HS-5 (cell line): ENCODE measurements at places on chromosomes 7 and 10.
A peak's percentile ranks its signal among the peaks of the same experiment; 100 is the strongest.

DNA sequence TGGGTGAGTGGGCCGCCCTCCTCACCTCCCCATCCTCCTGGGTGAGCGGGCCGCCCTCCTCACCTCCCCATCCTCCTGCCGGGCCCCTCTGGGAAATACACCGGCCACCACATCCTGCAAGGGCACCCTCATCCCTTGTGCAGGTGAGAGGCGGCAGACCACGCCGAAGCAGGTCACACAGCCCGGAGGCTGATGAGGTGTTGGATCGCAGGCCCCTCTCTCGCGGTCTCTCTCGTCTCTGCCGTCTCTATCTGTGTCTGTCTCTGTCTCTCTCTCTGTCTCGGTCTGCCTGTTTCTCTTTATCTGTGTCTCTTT is 30.8 kb upstream of the FOXL3 start:
- DNase-seq, result no peak

GRCh38 chr10:21296575-21297355 is 228.7 kb downstream of the SKIDA1 start:
- DNase-seq, result no peak

DNA sequence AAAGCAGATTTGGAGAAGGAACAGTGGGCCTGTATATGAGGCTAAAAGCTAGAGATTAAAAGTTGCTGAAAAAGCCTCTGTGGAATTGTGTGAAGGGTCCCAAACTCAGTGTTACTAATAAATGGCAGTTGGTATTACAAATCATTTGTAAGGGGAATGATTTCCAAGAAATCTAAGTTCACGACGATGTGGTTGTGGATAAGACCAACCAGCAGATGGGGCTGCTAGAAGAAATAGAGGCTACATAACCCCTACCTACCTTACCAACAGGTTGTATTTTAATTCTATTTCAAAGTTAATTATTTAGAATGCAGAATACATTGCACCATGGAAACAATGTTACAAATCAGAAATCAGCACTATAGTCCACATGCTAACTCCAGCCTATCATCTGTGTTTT is 377.1 kb downstream of the HPSE2 start:
- no peak for DNase-seq

DNA sequence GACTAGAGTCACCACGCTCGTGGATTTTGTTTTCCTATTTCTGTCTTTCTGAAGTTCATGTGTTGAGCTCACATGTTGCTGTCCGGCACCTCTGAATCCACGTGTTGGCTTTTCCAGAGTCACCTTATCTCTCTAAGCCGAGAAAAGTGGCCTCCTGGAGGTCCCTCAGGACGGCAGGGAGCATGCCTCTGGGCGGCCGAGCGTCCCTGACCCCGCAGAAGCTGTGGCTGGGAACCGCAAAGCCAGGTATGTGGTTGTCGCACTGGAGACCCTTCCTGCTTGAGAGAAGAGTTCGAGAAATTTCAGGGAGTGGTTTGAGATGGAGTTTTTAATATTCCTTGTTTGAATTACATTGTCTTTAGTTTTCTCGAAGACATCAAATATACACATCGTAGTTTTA is 12.6 kb downstream of the IQCE start:
- no peak for DNase-seq

DNA sequence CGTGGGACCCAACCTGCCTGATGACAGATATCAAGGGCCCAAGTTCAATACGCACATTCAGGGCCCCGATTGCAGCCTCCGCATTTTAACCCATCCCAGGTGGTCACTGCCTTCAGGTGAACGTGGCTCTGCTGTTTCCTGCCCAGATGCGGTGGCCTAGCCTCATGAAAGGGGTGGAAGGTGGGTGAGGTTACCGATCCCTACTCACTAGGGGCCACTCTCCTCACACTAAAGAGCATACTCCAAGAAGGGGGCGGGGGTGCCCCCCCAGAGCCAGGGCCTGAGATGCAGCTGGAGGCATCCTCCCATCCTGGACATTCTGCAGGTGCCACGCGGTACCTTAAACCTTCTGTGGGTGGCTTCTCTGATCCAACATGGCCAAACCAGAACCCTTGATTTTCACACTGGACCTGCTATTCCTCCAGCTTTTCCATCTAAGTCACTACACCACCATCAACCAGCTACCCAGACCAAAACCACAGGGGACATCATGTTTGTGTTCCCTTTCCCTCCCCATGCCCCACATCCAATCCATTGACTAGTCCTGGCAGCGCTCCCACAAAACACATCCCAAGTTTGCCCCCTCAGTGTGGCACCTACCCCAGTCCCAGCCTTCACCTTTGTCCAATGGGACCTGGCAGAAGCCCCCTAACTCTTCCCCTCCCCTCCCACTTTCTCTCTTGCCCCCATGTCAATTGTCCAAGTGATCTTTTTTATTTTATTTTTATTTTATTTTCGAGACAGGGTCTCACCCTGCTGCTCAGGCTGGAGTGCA is 30.0 kb downstream of the PRLHR start:
- no peak for DNase-seq

- no peak for DNase-seq
Observed at GRCh38 chr7:12674861-12675260, 12.6 kb upstream of the ARL4A start.

DNA sequence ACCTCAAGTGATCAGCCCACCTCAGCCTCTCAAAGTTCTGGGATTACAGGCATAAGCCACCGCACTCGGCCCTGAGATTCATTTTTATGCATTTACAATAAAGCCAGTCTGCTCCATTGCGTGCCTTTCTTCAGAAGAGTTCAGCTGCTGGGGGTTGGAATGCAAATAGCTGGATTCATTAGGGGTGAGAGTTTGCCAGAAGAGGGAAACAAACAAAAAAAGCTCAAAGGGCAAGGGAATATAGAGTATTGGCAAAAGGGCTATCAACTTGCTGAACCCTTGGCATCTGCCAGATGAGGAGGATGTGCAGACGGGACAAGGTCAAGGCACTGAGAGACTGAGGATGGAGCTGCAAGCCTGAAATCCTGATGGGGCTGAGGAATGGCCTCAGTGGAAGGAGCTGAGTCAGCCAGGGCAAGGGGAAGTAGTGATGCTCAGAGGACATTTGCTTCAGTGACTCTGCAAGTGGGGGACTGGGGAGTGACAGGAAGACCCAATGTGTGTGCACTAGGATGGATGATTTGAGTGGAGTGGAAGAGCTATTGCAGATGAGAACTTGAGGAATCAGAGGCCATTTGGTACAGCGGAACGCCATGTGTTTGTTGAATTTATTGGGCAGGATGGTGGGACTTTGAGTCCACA is 75.0 kb upstream of the ARMC3 start:
- DNase-seq, result no peak

GRCh38 chr7:82678716-82679115 is 235.1 kb upstream of the CACNA2D1 start:
- DNase-seq, result no peak

GRCh38 chr7:45435846-45436245 is 138.3 kb upstream of the ADCY1 start:
- peak; percentile 96 for DNase-seq

- no peak for DNase-seq
Observed at GRCh38 chr7:107147464-107148393, 21.1 kb upstream of the HBP1 start.

- DNase-seq, result no peak
Observed at GRCh38 chr10:132264966-132265889, 42.5 kb downstream of the STK32C start.

DNA sequence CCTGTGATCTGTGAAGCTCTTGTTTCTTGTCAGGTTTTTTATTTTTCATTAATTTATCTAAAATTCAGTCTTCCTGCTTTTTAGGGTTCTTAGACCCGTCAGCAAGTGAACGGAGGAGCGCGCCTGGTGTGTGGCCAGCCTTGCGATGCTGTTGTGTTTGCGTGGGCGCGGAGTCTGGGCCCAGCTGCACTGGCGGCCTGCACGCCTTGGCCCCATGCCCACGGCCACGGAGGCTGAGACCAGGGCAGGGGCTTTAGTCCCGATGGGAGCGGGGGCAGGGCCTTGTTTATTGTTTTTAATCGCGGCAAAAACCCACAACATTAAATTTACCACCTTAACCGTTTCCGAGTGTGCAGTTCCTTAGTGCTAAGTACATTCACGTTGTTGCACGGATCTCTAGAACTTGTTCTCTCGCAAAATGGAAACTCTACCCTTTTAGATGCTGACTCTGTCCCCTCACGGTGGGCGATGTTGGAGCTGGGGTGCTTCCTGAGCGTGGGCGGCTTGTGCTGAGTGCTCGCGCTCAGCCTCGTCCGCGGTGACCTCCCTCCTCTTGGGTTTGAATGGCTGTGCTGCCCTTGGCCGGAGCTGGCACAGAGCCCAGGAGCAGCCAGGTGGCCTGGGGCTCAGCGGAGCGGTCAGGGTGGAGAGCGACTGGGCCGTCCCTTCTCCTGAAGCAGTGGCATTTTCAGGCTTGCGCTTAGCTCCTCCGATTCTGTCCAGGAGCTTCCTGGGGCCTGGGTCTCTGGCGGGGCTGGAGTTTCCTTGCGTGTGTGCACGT is 69.1 kb downstream of the INPP5A start:
- DNase-seq, result no peak

DNA sequence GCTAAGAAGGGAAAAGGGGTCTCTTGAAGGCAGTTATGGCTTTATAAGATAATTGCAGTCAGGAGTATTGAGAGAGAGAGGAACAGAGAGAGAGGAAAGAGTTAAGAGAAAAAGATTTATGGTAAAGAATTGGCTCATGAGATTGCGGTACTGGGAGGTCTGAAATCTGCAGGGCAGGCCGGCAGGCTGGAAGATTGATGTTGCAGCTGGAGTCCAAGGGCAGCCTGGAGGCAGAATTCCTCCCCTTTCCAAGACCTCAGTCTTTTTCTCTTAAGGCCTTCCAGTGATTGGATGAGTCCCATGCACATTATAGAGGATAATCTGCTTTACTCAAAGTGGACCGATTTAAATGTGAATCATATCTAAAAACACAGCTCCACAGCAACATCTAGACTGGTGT is 68.4 kb downstream of the HACD1 start:
- DNase-seq, result no peak

GRCh38 chr10:787933-788651 is 98.6 kb upstream of the DIP2C start:
- DNase-seq, result no peak

GRCh38 chr10:106655636-106656035 is 508.9 kb downstream of the SORCS1 start:
- DNase-seq, result no peak
